Activated naive CD4-positive, alpha-beta T cell treated with anti-CD3 and anti-CD28 coated beads, Interleukin-2, amount 50 U/mL, for 72 hours (primary cell): ENCODE measurements at places on chromosomes 11 and 22.
A peak's percentile ranks its signal among the peaks of the same experiment; 100 is the strongest.

- peak; percentile 92 for DNase-seq
Measured at GRCh38 chr22:44975427-44976262, 34.2 kb downstream of the PHF21B start.

DNA sequence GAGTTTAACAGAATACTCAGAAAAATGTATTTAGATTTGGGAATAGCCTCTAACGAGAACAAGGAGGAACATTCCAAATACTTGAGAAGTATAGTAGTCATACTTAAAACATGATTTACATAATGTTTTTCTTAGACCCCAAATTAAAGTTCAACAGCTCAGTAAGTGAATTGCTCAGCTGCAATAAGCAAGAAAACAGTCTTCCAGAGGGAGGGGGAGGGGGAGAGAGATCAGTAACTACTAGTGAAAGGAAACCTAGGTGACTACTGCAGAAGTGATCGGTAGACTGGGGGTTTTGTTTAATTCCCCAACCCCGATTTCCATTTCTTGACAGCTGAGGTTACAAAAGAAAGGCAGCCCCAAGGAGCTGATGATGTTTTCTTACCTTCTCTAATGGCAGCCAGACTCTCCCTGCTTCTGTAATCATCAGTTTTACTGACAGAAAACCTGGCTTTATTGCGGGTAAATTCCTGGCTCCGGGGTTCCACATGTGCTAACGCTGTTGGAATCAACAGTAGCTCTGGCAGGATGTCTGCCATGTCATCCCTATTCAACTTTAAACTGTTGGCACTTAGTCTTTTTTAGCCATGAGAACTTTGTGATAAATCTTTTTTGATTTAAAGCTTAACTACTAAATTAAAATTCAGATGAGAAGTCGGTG lies 82.4 kb upstream of the BIRC3 start:
- no peak for DNase-seq

DNA sequence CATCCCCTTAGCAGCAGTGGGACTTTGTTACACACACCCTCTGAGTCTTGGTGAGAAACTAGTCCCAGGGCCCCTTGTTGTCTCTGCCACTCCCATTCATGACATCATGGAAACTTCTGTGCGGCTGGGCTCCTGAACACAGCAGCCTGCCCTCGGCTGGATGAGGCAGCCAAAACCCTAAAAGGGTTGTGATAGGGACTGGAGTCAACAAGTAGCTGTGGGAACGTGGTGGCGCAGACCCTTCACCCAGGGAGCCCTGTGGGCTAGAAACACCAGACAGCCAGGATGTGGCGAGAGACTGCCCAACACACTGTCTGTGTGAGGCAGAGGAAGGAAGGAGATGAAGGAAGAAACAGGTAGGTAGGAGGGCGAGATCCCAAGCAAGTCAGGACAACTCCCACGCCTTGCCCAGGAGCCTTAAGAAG lies 3.9 kb downstream of the CD3D start:
- peak; percentile 92 for DNase-seq

- no peak for DNase-seq
Measured at GRCh38 chr11:128802358-128802981, 64.6 kb downstream of the KCNJ1 start.

GRCh38 chr22:17724241-17724640 lies 50.0 kb downstream of the BID start:
- DNase-seq: no peak

GRCh38 chr11:95716266-95716665 lies 73.3 kb downstream of the FAM76B start:
- DNase-seq: no peak

DNA sequence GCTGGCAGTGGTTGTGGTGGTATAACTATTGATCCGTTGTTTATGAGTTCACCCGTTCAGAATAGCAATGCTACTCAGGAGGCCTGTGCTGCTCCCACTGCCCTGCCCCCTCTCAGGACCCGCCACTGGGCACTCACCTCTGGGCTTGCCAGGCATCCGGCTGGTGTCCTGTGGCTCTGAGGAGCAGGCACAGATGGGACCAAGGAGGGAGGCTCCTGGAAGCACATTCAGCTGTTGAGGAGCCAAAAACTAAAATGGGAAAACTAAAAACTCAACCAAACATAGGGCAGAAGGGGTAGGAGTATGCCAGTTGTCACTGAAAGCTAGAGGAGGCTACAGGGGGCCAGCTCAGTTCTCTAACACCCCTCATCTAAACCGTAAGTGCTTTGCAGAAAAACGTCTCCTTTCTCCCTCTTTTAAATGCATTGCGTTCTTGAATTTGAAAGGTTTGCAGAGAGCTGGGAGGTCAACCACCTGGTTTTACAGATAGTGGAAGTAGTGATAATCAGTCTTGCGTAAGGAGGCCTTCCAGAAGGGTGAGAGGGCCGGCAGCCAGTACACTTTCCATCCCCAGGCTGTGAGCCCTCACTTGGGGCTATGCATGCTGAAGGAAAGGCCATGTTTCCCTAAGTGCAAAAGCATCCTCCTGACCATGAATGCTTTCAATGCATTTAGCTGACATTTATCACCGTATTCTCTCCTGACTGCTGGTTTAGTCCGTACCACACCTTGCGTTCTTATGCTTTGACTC lies 547.4 kb downstream of the NTM start:
- DNase-seq: no peak

GRCh38 chr11:15038963-15039362 lies 34.4 kb upstream of the CALCB start:
- no peak for DNase-seq

- DNase-seq: no peak
Measured at GRCh38 chr11:112652786-112653390, 308.3 kb upstream of the NCAM1 start.

GRCh38 chr11:126817096-126817495 lies 183.5 kb downstream of the KIRREL3 start:
- no peak for DNase-seq

- no peak for DNase-seq
Measured at GRCh38 chr22:19109198-19110063, 12.8 kb downstream of the DGCR2 start.

DNA sequence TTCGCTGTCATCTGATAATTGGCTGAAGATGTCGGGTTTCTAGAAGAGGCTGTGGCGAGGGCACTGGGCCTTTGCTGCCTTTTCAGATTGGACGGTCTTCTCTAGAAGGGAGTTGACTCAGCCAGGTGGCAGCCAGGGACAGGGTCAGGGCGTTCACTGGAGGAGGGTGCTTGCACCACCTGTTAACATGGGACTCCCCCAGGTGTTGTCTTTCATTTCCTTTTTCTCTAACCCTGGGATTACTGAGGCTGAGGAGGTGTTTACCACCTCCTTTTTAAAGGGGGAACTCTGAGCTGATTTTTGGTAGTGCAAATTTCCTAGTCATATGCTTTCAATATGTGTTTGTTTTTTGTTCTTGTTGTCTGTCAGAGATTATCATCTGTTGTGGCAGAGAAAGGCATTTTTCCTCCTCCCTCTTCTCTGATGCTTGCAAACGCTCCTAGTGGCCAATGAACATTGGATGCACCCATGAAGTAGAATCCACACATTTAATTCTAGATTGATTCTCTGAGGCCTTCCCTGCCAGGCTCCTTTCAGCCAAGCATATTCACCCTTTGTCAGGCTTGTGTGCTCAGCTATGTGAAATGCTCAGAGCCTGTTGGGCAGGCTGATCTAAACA lies 54.1 kb downstream of the LDLRAD3 start:
- DNase-seq: no peak

- DNase-seq: no peak
Measured at GRCh38 chr11:9914064-9914463, 250.2 kb downstream of the SWAP70 start.

GRCh38 chr11:117187007-117187406 lies 8.5 kb downstream of the SIDT2 start:
- DNase-seq: peak; percentile 6

GRCh38 chr22:23255506-23256170 lies 75.3 kb downstream of the BCR start:
- DNase-seq: no peak

- no peak for DNase-seq
Measured at GRCh38 chr11:104043142-104043541, 6.7 kb downstream of the DDI1 start.

DNA sequence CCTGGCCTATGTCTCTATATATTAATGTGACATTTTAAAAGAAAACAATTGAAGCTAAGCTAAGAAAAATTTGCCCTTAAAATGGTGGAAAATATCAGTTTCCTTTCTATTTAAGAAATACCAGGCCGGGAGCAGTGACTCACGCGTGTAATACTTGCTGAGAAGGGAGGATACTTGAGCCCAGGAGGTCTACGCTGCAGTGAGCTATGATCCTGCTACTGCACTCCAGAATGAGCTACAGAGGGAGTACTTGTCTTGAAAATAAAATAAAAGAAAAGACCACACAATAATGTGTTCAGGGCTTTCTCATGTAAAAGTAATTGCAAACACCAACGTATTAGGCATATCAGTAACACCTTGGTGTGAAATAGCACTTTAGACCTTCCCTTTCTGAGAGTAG lies 1.4 kb upstream of the PRSS23 start:
- no peak for DNase-seq

DNA sequence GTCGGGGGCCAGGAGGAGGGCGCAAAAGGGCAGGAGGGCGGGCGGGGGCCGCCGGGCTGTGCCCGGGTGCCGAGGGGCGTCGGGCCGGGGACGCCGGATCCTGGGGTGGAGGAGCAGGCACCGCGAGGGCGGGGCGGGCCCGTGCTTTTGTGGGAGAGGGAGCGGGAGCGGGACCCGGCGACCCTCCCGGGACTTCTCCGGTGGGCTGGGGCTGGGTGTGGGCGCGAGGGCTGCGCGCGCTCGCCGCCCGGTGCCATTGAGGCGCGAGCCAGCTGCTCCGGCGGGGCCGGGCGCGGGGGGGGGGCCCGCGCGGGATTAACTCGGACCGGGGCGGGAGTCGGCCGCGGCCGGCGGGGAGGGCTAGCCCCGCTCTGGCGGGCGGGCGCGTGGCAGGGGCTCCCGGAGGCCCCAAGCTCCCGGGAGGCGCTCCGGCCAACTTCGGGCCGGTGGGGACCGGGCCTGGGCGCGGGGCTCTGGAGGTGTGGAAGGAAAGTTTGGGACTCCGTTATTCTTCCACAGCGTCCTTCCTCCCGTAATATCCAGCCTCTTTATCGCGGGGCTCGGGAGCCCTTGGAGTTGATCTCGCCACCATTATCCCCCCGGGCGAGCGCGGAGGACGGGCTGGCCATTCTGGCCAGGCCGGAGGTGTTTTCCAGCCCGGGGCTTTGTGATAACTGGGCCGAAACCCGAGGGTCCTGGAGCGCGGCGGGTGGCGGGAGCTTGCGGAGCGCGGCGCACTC lies 936 bp downstream of the CECR2 start:
- DNase-seq: peak; percentile 6

GRCh38 chr11:34558673-34559072 lies 45.1 kb upstream of the ELF5 start:
- no peak for DNase-seq

DNA sequence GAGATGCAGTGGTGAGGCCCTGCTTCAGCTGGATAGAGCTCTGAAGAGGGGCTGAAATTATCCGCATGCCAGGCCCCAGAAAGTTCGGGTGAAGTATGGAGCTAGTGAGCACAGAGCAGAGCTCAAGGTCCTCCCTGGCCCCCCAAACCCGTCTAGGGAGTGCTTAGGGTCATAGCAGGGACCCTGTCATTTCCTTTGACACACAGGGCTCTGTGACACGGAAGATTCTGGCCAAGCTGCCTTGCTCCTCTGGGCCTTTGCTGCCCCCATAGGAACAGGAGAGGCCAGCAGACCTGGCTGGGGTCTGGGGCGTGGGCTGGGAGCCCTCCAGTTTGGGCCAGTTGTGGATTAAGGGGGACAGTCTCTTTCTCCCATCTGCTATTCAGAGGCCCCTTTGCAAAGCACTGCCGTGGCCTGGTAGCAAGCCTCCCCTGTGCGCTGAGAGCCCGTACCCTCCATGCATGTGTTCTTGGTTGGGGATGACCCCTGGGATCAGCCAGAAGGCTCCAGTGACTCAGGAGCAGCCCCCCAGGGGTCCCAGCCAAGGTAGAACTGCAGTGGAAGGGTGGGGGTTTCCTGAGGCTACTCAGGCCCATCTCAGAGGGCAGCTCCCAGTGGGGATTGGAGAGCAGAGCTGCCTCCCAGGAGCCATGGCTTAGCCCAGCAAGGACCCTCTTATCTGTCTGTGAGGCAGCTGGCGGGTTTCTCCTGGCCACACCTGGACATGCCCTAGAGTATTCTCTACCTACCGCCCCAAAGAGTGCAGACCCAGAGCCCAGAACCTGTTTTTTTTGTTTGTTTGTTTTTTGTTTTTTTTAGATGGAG lies 42.3 kb downstream of the RNF141 start:
- DNase-seq: no peak

GRCh38 chr11:86801364-86801763 lies 1.0 kb downstream of the PRSS23 start:
- DNase-seq: no peak

DNA sequence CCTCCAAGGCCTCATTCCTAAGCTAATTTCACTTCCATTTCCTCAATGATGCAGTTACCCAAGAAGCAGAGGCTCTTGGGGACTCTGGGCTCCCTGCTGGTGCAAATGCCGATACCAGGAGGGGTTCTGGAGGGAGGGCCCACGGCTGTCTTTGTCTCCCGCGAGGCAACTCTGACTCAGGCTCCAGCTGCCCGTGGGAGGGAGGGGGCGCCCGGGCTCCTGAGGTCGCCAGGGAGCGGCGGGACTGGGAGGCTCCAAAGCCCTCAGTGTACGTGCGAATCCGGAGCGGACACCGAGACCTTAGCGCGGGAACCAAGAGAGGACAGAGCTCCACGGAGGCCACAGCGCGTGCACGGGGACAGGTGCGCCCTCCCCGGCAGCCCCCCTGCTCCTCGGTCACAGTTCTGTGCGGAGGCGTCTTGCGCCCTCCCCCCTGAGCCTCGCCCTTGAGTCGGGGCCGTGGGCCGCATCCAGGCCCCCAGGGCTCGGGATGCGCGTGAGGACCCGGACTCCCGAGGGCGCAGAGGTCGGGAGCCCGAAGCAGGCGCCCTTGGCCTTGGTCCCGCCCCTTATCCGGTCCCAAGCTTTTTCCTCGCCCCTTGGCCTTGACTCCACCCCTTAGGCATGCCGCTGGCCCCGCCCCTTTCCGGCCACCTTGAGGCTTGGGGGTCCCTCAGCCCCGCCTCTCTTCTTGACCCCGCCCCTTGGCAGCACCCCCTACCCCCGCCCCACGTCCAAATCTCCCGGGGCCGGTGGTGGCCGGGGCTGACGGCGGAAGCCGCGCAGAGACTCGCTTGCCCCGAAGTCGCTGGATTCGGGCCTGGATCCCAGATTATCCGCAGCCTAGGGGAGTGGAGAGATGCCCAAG lies 4.7 kb upstream of the SHISA8 start:
- DNase-seq: no peak

GRCh38 chr11:26632691-26633159 lies 60.7 kb upstream of the MUC15 start:
- no peak for DNase-seq
